ENCODE measurements at places on chromosomes 1 and 21.
A peak's percentile ranks its signal among the peaks of the same experiment; 100 is the strongest.

GRCh38 chr1:218572050-218572449, 226.9 kb downstream of the TGFB2 start:
- DNase-seq: peak; percentile 47

DNA sequence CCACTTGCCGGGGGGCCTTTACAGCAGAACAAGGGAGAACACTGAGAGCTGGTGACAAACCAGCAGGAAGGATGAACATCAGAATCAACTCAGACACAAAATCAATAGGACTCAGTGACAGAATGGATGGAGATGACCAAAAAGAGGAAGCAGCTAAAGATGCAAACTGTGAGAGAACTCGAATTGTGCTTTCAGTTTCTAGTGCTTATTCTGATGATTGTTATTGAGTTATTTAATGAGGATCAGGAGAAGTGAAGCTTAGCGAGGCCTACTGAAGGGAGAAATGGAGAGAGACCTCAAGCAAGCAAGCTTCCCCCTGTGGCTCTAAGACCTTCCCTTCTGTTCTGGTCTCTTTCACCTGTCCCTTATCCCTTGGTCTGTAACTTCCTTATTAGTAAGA, 30.3 kb upstream of the TMEM125 start:
- no peak for DNase-seq

GRCh38 chr1:98369463-98369862, 292.1 kb upstream of the SNX7 start:
- DNase-seq: no peak

- peak; percentile 63 for DNase-seq
Observed at GRCh38 chr1:59214248-59215208, 82.4 kb upstream of the FGGY start.

DNA sequence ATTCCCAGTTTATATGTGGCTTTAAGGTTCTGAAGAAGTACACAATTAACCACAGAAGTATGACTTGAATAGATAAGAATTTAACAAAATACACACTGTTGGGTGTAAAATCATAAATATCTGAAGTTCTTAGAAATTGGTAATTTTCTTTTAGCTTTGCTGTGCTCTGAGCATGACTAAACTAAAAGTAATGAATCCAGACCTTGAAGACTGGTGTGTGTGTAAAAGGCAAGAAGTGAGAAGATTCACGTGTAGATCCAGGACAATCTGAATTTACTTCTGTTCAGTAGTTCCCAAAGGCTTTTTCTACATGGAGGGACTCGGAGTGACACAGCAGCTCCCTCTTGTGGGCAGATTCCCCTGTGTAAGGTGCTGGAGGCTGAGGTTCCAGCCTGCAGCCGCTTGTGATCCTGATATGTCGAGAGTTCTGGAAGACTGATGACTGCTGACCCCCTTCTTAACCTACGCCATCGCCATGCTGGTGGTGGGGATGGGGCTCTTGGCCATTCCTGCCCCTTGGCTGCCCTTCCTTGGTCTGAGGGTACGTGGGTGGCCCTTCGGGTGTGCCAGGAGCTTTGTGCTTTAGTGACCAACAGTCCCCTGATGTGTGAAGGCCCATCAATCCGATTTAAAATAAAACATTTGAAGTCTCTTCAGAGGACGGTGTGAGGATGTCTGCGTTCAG, 62.7 kb downstream of the ADARB1 start:
- peak; percentile 83 for DNase-seq

- no peak for DNase-seq
Observed at GRCh38 chr1:53104289-53104913, 38.0 kb downstream of the SLC1A7 start.

GRCh38 chr1:59819566-59820438, 5.1 kb downstream of the HOOK1 start:
- DNase-seq: no peak

- no peak for DNase-seq
Observed at GRCh38 chr21:27112186-27112585, 145.3 kb upstream of the ADAMTS5 start.

DNA sequence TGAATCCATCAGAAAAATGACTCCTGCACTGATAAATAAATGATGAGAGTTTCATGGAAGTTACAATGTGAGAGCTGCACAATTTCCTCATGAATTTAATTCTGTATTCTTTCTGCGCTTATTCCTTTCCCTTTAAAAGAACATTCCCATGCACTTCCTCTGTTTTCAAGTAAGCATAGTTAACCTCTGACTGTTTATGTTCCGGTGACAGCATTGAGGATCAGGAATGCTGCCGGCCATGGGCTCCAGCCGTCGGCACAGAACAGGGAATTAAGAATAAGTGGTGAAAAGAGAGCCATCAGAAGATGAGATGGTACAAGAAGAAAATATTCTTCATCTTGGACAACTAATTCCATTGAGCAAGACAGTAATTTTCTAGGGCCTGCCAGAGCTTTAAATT, 65.3 kb downstream of the SUSD4 start:
- no peak for DNase-seq

DNA sequence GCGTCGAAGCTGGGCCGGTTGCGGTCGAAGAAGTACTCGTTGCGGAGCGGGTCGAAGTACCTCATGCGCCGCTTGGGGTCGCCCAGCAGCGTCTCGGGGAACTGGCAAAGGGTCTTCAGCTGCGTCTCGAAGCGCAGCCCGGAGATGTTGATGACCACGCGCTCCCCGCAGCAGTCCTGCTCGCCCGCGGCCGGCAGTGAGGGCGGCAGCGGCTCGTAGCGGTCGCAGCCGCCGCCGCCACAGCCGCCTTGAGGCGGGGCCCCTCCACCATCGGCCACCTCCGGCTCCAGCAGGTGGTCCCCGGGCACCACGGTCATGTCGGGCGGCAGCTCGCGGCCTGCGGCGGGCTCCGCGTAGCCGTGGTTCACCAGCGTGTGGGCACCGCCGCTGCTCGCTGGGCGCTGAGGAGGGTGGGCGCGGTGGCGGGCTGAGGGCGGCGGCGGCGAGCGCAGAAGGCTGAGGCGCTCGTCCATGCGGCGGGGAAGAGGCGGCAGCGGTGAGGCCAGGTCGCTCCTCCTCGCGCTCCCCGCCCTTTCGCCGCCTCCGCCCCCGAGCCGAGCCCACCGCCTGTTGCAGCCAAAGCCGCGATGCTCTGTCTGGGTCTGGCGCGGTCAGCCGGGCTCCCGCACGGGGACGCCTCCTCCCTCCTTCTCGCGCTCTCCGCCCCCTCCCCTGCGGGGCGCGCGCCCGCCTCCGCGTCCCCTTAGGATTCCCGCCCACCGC, at the start of gene KCNA3:
TSS of gene KCNA3 (minus strand) at position 604 of the 723 bp plus-strand sequence. CDS start at position 473, 131 bp downstream.
- DNase-seq: peak; percentile 41

DNA sequence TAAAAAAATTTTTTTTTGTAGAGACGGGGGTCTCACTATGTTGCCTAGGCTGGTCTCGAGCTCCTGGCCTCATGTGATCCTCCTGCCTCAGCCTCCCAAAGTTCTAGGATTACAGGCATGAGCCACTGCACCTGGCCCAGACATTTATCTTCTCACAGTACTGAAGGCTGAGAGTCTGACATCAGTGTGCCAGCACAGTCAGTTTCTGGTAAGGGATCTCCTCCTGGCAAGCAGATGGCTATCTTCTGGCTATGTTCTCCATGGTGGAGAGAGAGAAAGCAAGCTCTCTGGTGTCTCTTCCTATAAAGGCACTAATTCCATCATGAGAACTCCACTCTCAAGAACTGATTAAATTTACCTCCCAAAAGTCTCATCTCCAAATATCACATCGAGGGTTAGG, 57.8 kb upstream of the C1orf185 start:
- no peak for DNase-seq

DNA sequence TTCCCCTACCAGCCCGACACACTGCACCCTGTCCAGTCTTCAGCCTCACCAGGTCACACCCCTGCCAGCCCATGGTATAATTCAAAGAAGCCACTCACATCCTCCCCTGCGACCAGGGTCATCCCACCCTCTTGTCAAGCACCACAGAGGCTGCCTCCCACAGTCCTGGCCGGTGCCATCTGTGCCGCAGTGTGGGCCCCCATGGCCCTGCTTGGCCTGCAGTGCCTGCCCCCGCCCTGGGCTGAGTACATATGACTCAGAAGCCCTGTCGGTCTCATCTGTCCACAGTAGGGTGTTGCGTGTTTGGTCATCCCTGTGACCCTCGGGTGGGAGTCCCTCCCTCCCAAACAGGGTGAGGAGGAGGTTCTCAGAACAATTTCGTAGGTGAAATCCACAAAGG, 190.8 kb upstream of the AJAP1 start:
- no peak for DNase-seq

All from left hindlimb (tissue), 1 donor.